ENCODE measurements at places on chromosomes 7 and 10. TPM values are rescaled to one million over a fixed set of nuclear protein-coding genes. Genes with fewer than 3 reads are reported as not detected.

DNA sequence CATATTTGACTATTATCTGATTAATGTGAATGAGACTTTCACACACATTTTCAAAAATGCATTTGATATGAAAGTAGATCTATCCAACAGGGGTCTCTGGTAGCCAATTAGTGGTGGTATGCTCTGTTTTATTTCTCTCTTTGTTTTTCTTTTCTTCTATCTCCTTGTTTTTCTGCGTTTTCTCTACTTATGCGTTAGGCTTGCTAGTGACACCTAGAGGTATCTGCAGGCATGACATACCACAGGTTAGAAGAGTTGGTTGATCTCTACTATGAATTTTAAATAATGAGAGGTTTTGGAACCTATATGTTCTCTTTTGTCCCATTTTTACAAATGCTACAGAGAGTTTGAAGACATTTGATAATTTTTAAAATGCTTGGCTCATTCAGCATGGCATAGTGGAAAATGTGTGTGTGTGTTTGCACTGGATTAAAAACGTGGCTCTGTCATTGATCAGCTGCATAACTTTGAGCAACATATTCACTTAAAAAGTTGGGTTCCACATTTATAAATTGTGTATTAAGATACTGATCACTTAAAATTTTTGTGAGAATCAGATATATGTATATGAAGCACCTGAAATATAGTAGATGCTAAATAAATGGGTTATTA, 28.1 kb upstream of the PLXDC2 start:
- no peaks in the 10 kb centered on the region for H3K27me3 ChIP-seq
- no peaks in the 10 kb centered on the region for H3K4me1 ChIP-seq
- no peak overlapping the region for H3K4me3 ChIP-seq
- H3K36me3 ChIP-seq, result no peaks in the 10 kb centered on the region
- no peak for DNase-seq

GRCh38 chr7:103474956-103475355, 28.9 kb upstream of the SLC26A5 start:
- DNase-seq, result no peak
- no peak overlapping the region for H3K27ac ChIP-seq
- no peak overlapping the region for H3K4me3 ChIP-seq

The GPC2 gene
- 3.5 TPM for total RNA-seq

The FZD1 gene
- total RNA-seq, result 20.0 TPM

DNA sequence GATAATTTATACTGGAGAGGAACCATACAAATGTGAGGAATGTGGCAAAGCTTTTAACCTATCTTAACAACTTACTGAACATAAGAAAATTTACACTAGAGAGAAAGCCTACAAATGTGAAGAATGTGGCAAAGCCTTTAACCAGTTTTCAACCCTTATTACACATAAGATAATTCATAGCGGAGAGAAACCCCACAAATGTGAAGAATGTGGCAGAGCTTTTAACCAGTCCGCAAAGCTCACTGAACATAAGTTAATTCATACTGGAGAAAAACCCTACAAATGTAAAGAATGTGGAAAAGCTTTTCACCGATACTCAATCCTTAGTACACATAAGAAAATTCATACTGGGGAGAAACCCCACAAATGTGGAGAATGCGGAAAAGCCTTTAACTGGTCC, 37.9 kb downstream of the ZNF138 start:
- H3K27me3 ChIP-seq, result no peaks in the 10 kb centered on the region
- H3K4me1 ChIP-seq, result no peaks in the 10 kb centered on the region
- H3K4me3 ChIP-seq, result no peak overlapping the region
- DNase-seq, result no peak
- H3K27ac ChIP-seq, result no peak overlapping the region

The CCDC172 gene
- total RNA-seq, result not detected

DNA sequence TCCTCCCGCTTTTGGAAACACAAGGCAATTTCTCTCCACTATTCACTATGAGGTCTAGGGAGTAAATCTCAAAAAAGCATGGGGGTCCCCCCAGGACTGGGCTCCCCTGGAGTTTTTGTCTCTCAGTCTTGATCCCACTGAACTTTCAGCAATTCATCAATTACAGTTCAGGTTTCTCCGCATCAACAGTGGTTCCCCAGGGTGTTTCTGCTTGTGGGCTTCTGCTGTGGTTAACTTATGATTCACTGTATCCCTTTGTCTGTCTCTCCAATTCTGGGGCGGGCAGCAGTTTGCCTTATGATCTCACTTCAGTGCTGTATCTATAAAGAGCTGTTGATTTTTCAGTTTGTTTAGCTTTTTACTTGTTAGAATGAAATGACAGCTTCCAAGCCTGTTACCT, 142.6 kb upstream of the CDC14C start:
- no peaks in the 10 kb centered on the region for H3K36me3 ChIP-seq
- no peaks in the 10 kb centered on the region for H3K4me1 ChIP-seq
- no peaks in the 10 kb centered on the region for H3K27me3 ChIP-seq
- H3K4me3 ChIP-seq, result no peak overlapping the region
- DNase-seq, result no peak

GRCh38 chr10:90051474-90051873, 350.1 kb downstream of the KIF20B start:
- no peak for DNase-seq
- no peaks in the 10 kb centered on the region for H3K4me1 ChIP-seq
- H3K27ac ChIP-seq, result no peak overlapping the region
- H3K36me3 ChIP-seq, result no peaks in the 10 kb centered on the region
- no peaks in the 10 kb centered on the region for H3K27me3 ChIP-seq

DNA sequence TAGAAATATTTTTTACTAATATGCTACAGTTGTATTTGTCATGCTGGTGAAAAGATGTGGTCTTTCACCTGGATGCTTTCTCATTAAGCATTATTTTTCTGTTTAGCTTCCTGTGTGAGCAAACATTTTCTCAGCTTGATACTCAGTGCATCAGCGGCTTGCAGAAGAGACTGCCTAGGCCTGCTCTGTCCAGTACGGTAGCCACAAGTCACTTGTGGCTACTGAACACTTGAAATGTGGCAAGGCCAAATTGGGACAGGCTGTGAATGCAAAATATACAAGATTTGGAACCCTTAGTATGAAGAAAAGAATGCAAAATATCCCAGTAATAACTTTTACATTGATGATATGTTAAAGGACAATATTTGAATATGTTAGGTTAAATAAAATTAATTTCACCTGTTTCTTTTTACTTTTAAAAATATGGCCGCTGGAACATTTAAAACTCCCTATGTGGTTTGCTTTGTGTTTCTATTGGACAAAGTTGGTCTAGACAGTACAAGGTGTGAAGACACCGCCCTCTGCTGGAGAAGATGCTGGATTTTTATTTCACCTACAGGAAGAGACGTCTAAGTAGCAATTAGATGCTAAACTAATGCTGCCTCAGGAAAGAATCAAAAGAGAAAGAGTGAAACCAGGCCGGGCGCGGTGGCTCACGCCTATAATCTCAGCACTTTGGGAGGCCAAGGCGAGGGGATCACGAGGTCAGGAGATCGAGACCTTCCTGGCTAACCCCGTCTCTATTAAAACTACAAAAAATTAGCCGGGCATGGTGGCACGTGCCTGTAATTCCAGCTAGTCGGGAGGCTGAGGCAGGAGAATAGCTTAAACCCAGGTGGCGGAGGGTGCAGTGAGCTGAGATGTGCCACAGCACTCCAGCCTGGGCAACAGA, 5.3 kb downstream of the SRGN start:
- peak; percentile 78 for DNase-seq
- peak overlapping the region; percentile 55 for H3K4me3 ChIP-seq
- H3K4me1 ChIP-seq, result peaks cover 75% of the 10 kb centered on the region
- no peaks in the 10 kb centered on the region for H3K36me3 ChIP-seq
- peak overlapping the region; percentile 95 for H3K27ac ChIP-seq

DNA sequence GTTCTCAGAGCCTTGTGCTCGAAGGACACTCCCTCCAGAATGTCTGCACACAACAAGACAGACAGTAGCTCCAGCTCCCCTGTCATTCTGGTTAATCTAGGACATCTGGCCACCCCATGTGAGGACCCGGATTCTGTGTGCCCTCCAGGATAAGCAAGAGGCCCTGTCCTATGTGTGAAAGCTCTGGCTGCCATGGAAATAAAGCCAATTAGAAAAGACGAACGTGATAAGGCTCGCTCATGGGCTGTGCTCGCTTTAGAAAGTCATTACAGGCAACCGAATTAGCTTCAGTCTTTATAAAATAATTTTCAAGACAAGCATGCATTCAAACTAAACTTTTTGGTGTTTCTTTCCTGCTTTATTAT, 263.4 kb downstream of the INHBA start:
- H3K4me1 ChIP-seq, result no peaks in the 10 kb centered on the region
- no peaks in the 10 kb centered on the region for H3K27me3 ChIP-seq
- DNase-seq, result no peak
- no peak overlapping the region for H3K4me3 ChIP-seq

The TMEM273 gene
- 19.4 TPM for total RNA-seq

DNA sequence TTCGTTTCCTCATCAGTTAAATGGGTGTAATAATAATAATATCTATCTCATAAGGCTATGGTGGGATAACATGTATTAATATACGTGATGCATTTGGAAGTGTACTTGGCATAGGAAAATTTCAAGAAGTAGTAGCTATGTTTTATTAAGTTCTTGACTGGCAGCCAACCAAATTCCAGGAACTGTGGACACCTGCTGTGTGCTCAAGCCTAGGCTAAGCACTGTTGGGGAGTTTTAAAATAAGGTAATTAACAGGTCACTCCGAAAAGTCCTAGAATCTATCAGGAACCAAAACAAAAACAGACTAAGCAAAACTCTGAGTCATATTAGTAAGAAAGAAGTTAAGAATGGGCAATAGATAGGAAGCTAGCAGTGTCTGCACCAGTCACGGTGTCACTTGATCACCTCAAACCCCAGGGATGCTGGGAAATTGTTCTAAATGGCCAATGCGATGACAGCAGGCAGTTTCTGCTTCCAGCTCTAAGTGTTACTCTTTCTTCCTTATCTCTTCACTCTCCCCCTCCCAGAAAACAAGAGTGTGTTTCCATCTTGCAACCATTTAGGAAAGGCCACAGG, 92.0 kb upstream of the GDF10 start:
- no peaks in the 10 kb centered on the region for H3K36me3 ChIP-seq
- no peak overlapping the region for H3K4me3 ChIP-seq
- H3K27me3 ChIP-seq, result no peaks in the 10 kb centered on the region
- no peak for DNase-seq

GRCh38 chr10:126309228-126309883, 78.9 kb downstream of the ADAM12 start:
- DNase-seq, result no peak
- H3K27me3 ChIP-seq, result no peaks in the 10 kb centered on the region
- no peaks in the 10 kb centered on the region for H3K4me1 ChIP-seq

- peaks cover 51% of the 10 kb centered on the region for H3K27me3 ChIP-seq
- H3K36me3 ChIP-seq, result no peaks in the 10 kb centered on the region
- no peak for DNase-seq
- H3K4me3 ChIP-seq, result no peak overlapping the region
- H3K27ac ChIP-seq, result no peak overlapping the region
These were observed 63.7 kb downstream of the CARD11 start for GRCh38 chr7:2979951-2980350.

The STK31 gene
- total RNA-seq, result 1.3 TPM

The SPDYE8 gene
- total RNA-seq, result not detected

GRCh38 chr7:23021596-23021995, 7.7 kb upstream of the HYCC1 start:
- no peak for DNase-seq
- peak overlapping the region; percentile 29 for H3K27ac ChIP-seq
- peaks cover 17% of the 10 kb centered on the region for H3K4me1 ChIP-seq

- H3K4me3 ChIP-seq, result no peak overlapping the region
- no peak for DNase-seq
- no peaks in the 10 kb centered on the region for H3K27me3 ChIP-seq
- no peak overlapping the region for H3K27ac ChIP-seq
- no peaks in the 10 kb centered on the region for H3K4me1 ChIP-seq
These were observed 19.9 kb upstream of the NEBL start for GRCh38 chr10:20916976-20917375.
